ENCODE measurements at places on chromosomes 3 and 15. TPM values are rescaled to one million over a fixed set of nuclear protein-coding genes. Genes with fewer than 3 reads are reported as not detected.

DNA sequence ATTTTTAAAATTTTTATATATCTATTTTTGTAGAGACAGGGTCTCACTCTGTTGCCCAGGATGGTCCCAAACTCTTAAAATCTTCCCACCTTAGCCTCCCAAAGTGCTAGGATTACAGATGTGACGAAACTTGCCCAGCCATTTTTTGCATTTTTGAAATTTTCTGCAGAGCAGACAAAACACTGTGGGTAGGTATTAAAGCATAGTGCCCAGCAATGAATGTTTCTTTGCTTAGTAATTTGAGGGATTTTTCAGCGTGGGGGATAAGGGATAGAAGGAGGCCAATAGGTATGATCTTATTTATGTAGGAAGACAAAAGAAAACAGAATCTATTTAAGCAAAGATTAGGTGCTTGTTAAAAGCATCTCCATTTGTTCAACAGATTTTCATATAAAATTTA lies 446.8 kb upstream of the DPH6 start:
- DNase-seq = no peak

DNA sequence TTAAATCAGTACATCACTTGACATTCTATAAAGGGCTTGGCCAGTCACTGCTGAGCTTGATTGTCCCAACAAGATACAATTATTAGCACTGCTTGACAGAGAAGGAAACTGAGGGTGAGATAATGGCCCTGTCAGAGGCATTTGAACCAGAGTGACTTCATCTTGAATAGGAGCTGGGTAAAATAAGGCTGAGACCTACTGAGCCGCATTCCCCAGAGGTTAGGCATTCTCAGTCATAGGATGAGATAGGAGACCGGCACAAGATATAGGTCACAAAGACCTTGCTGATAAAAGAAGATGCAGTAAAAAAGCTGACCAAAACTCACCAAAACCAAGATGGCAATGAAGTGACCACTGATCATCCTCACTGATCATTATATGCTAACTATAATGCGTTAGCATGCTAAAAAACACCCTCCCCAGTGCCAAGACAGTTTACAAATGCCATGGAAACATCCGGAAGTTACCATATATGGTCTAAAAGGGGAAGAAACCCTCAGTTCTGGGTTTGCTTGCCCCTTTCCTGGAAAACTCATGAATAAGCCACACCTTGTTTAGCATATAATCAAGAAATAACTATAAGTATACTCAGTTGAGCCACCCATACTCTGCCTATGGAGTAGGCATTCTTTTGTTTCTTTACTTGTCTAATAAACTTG lies 239.1 kb upstream of the SETMAR start:
- DNase-seq = no peak

The TRH gene
- not detected for total RNA-seq

The CKMT1B gene
- not detected for total RNA-seq

Data from aorta (tissue), 5 donors.